Cardiac septum (tissue), 1 donor: ENCODE measurements at places on chromosomes 4 and X.

- no peak for DNase-seq
Observed at GRCh38 chr4:52251864-52252263, 200.8 kb downstream of the SPATA18 start.

DNA sequence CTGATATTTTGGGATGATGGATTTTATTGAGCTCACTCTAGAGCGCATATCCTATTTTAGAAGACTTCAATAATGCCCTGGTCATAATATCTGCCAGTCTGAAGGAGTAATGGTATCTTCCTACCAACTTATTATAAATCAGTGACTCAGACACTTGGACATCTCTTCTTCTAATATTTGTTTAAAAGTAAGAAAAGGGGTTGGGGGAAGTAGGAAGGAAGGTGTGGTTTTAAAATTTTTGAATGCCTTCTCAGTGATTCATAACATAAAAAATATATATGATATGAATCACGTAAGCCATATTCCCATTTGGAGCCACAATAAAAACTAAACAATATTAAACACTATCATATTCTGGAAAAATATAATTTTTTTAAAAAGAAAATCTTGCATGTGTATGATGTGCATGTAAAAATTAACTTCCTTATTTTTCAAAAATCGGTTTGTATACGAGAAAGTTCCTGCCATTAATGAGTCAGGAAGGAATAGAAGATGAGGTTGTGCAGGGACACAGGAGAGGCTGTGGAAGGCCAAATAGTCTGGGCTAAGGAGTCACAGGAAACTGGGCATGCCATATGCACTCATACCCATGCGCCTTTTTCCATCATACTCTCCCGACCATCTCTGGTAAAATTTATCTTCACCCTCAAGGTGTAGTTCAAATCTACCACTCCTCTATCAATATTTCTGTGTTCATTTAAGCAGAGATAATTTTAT lies 286.5 kb downstream of the EPHA5 start:
- DNase-seq: no peak

- DNase-seq: no peak
Observed at GRCh38 chr4:175639346-175639745, 172.7 kb downstream of the GPM6A start.

GRCh38 chr4:21716531-21716930 lies 232.0 kb downstream of the KCNIP4 start:
- DNase-seq: no peak
